ENCODE measurements at places on chromosomes 4 and X. TPM values are rescaled to one million over a fixed set of nuclear protein-coding genes. Genes with fewer than 3 reads are reported as not detected.

SRPX2 gene
- 9.0 TPM for total RNA-seq

JAKMIP1 gene
- not detected for total RNA-seq

ALPK1 gene
- 19.3 TPM for total RNA-seq

CYP4V2 gene
- total RNA-seq, result 5.2 TPM

MAGEA2B gene
- not detected for total RNA-seq

DNA sequence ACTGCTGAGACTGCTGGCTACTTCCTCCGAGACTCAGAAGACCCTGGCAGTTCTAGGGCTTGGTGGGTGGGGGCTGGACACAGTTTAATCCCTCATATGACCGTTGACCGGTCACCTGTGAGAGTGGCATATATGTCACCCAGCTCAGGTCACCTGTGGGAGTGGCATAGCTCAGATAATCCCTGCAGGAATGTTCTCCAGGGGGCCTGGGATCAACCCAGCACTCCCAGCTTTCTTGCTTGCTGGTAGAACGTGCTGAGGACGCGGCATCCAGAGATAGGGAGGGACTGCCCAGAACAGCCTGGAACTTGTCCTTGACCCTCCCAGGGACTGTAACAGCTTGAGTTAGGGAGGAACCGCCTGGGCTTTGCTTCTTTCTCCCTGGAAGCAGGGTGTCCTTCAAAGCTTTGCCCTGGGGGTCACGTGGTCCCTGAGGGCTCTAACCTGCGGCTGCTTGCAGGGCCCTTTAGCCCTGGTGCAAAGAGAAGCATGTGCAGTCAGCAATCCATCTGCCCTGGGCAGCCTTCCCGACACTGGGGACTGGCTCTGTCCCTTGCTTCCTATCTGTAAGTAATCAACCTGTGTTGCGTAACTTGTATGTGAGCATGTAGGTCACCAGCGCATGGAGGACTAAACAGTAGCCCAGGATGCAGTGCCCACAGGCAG, 55.3 kb downstream of the ZFYVE28 start:
- no peak for DNase-seq

DNA sequence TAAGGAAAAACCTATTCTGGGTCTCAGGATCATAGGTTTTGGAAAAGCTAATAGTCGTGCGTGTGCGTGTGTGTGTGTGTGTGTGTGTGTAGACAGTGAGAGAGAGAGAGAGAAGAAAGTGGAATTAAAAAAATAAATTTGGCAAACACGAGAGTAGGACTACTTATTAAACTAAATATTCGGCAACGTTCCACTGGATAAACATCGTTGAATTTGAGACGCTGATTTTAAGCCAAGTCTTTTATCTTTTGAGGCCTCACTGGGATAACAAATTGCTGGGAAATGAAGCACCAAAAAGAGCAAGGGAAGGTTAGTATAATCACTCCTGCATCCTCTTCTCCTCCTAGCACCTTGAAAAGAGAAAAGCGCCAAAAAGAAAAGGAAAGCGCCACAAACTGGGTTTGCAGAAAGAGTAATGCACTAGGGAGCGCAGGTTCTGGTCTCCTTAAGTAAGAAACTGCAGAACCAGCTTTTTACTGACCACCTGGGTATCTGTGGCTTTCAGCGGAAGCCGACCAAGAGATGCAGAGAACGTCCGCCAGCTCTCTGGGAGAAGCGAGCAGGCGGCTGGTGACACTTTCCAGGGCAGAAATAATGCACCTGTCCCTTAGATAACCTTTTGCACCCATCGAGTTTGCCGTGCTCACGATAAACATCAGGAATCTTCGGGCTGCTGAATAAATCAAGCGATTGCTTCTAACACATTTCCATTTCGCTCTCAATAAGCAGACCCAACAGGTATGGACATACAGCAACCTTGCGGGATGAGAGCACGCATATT, 3.4 kb downstream of the ATOH1 start:
- DNase-seq, result no peak

DNA sequence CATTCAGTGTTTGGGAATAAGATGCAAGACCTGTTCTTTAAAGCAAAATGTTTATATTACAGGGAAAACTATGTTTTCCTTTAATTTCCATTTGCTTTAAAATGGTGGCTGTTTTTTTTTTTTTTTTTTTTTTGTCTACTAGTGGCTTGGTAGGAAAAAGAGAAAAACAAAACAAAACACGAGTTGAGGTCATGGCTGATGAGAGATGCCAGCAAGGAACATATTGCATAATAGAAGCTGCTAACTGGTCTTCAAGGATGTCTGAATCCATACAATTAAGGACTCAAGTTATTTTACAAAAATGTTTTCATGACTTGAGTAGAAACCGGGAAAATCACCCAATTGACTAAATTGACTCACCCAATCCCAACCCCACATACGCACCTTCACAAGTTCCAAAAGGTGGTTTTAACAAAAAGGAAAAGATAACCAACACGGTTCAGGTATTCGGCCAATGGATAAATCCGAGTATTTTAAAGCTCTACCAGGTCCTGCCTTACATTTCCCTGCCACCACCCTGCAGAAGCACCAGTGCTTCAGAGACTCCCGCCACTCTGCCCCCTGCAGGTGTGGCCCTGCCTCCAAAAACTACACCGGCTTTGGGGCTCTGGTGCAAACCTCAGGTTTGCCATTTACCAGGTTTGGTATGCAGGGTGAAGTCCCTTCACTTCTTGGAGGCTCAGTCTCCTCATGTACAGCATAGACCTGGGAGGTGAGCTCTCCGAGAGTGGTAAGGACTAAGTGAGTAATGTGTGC, 27.1 kb downstream of the PIR start:
- DNase-seq, result no peak

DNA sequence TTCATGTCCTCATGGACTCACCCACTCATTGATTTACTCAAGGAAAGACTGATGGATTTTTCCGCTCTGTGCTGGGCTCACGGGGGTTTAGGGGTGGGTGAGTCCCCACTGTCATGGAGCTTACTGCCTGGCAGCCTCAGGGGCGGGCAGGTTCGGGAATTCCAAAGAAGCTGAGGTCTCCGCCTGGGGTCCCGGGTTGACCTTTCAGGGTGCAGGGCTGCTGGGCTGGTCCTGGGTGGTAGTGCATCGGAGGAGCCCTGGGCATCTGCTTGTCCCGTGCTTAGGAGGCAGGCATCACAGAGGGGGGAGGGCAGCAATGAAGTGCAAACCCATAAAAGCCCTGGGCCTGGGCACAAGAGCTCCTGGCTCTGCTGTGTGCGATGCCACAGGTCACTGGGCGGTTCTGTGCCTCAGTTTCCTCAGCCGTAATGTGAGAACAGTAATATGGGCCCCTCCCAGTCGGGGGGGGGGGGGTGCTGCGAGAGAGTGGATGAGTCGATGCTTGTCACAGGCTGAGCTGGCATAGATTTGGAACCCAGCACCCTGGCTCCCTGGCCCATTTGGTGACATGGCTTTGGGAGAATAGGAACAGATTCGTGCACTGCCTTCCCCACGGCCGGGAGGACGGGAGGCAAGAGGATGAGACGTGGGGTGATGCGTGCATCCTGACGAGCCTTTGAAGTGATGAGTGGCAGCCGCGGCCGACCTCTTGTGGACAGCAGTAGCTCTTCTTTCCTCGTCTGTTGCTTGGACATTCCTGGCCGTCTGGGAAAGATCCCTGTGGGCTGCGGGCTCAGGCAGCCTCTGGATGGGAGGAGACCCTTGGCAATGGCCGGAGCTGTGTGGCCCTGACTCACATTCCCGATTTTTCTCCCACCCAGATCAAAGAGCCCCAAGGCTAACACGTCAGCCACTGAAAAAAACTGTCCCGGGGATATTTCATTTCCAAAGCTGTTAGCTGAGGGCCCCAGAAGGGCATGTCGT, 42.0 kb downstream of the PSAPL1 start:
- no peak for DNase-seq

DNA sequence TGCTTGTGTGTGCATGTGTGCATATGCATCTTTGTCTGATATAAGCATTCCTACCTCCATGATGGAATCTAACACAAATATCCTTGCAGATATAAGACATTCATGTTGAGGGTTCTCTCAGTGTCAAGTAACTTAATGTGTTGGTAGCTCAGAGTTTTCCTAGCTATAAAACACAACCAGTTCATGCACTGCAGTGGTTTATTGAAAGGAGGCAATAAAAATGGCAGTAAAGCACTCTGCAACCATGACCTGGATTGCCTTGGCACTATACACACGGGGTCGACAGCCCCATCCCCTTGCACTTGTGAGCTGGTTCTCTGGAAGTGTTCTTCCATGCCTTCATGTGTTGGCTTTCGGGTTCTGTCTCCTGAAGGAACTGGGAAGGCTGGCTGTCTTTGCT, 38.9 kb downstream of the GPC4 start:
- no peak for DNase-seq

DNA sequence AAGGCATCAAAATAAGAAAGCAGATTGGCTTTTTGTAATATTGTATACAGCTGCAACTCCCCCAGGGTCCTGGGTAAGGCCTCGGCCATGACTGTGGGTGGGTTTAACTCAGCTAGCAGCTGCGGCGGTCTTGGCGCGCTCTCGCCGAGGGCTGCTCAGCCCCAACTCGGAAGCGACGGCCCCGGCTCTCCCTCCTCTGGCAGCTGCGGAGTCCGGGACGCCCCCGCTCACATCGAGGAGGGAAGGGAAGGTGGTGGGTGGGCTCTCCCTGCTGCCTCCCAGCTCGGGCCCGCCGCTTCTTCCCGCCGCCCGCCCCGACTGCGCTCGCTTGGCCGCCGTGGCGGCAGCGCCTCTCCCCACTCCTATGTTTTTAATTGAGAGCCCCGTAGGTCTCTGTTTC, 51.2 kb downstream of the GPR50 start:
- DNase-seq, result no peak

DNA sequence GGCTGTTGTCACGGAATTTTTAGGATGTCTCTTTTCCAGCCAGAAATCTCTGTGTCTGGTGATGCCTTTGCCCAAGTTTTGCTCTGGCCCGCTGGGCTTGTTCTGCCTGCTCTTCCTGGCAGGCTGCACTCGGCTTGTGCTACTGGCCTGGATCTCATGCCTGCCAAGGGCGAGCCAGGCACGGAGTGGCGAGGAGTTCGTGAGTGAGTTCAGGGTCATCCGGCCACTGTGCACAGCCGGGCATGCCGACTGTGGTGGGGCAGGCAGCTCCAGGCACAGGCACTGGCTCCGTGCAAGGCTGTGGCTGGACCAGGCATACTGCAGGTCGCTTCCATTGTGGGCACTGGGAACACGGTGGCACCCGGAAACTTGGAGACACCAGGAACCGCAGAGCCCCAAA, 129.1 kb downstream of the ARHGAP10 start:
- DNase-seq, result no peak

DNA sequence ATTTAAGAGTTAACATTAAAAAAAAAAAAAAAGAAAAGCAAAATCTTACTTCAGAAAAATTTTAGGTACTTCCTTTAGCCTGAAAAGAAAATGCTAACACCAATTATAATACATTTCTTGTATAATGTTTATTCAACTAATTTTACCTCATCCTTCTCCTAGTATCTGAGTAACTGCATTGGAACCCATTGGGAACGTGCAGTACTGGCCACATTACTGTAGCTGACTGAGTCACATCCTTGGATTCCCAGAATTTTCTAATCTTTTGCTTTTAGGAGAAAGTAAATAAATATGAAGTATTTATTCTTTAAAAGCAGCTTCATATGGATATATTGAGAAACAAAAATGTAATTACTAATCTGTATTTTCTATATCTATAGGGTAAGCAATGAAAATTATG, 82.6 kb upstream of the SLITRK2 start:
- DNase-seq, result no peak

DNA sequence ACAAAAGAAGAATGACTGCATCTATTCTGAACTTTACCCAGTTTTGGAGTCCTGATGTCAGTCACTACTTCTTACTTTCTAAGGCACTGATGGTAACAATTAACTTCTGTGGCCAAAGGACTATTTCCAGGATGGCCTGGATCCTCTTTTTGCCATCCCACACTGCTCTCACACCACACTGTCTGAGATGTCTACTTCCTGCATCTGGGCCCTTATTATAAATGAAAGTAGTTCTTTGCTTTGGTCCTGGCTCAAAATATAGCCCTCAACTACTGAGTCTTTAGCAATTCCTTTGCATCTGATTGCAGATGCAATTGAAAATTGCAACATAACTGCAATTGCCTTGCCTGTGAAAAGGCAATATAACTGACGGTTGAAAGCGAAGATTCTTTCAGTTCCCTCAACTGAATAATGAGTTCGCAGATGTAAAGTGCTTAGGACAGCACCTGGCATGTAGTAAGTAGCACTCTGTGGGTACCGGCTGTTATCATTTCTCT, 44.2 kb downstream of the COQ2 start:
- no peak for DNase-seq

DNA sequence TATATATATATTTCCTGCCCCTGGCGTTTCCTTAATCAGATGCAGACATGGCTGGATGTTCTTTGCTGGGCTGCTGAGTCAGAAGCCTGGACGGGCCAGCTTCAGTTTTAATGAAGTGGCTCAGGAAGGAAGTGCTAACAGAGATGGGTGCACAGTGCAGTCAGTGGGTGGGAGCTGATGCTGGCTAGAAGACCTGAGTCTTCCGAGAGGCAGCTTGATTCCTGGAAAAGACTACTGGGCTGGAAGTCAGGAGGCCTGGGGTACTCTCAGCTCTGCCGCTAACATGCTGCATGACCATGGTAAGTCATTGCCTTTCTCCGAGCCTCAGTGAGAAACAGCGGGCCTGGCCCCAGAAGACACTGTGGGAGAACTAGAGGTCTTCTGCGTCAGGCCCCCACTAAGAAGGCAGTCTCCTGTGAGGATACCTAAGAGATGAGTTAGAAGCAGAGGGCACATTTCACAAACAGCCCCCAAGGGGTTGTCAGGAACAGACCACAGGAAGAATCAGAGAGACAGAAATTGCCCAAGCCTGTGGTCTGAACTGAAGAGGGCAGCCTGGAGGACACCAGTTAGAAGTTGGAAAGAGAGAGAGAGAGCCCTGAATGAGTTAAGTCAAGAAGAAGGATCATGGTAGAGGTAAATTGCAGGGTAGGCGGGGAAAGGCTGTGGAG, 8.3 kb upstream of the CD40LG start:
- DNase-seq, result no peak

All from lower leg skin (tissue), 4 donors.